IPS-NIHi11 (cell line): ENCODE measurements at places on chromosomes 3 and 15.
A peak's percentile ranks its signal among the peaks of the same experiment; 100 is the strongest.

GRCh38 chr3:84487296-84487695 lies 471.5 kb upstream of the CADM2 start:
- no peak for DNase-seq

DNA sequence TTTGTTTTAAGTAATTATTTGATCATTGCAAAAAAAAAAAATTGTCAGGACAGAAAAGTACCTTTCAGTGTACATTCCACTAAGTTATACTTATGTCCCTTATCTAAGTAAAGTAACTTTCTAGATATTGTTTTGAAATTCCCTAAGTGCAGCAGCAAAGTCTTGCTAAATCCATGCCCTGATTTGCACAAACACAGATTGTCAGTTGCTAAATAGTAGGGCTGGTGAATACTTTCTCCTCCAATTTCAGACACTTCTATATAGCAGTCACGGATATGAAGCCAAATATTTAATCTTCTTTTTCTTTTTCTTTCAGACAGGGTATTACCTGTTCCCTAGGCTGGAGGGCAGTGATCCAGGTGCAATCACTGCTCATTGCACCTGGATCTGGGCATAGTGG lies 12.9 kb downstream of the LRRC2 start:
- DNase-seq: no peak

DNA sequence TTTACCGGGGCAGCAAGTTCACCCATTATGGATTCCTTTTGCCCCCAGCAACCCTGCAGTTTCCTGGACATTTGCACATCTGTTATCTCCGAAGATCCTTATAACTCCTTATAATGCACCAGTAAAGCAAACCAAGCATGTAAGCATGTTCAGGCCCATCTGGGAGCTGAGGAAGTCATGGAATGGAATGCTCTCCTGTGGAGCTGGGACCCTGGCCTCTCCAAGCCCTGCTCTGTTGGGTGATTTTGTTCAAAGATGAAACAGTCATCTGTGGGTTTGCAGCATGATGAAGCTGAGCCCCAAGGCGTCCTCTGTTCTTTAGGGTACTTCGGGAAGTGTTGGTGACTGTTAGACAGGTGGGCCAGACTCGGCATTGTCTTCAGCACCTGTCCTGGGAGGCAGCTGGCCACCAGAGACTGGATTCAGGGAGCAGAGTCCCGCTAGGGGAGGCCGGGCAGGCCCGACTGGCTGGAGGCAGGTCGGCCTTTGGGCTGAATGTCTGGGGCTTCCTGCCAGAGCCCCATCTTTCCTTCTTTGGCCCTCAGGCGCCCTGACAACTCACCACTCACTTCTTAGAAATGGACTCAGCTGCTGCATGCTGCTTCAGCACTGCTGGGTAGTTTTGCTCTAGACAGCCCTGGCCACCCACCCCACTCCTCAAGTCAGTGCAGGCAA lies 3.9 kb downstream of the DNAH1 start:
- no peak for DNase-seq

DNA sequence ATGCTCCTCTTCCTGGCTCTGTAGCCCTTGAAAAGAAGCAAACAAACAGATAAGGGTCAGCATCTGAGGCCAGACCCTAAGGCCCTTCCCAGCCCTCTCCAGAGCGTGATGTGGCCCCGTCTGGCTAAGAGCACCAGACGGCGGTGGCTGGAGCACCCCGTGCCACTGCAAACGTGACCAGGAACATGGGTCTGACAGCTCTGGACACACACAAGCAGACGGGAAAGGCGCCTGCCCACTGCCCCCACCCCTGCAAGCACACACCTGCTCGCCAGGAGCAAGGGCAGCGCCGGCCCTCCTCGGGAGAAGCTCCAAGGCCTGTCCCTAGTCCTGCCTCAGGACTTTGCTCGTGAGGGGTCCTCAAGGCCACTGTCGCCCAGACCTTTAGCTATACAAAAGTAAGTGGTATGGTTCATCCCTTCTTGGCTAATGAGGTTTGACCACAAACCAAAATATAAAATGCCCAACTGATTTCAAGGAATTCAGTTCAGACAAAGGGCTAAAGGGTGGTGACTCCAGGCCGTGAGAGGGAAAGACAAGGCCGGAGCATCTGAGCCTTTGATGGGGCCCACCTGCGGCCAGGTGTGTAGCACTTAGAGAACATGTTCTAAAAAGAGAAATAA lies 90.4 kb downstream of the XXYLT1 start:
- DNase-seq: no peak

DNA sequence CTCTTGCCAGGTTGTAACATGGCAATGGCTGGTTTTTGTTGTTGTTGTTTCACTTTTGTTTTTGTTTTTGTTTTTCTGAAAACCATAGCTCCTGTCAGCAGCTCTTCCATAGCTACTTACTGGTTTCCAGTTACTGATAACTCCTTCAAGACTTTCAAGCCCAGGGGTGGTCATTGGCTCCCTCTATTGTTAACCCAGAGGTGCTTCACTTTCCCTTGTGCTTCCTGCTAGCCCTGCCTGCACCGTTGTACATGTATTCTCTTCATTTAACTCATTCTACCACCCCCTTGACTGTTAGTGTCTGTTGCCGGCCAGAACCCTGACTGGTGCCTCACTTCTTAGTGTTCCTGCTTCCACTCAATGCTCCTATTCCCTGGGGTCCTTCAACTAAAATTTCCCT lies 4.2 kb upstream of the TRAT1 start:
- peak; percentile 42 for DNase-seq

GRCh38 chr15:98525661-98526001 lies 122.7 kb upstream of the IGF1R start:
- DNase-seq: no peak

DNA sequence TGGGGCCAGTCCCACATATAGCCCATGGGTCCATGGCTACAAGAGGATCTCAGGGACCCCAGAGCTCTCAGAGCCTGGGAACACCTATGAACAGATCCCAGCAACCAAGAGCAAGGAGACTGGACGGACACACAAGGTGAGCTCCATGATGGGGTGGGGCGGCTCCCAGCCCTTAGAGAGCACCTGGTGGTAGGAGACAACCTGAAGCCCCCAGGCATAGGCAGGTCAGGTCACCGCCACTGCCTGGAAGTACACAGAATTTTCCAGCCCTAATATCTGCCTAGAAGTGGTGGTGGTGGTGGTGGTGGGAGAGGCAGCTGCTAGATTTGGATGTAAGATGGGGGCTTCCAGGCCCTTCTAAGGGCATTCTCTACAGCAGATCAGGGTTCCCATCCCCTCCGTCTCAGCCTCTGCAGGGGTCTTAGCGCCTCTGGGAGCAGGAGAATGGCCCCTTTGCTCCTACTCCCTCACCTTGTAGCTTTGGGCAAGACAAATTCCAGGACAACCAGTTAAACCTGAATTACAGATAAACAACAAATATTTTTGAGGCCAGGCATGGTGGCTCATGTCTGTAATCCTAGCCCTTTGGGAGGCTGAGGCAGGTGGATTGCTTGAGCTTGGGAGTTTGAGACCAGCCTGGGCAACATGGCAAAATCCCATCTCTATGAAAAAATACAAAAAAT lies 9.2 kb downstream of the SH2D7 start:
- no peak for DNase-seq

DNA sequence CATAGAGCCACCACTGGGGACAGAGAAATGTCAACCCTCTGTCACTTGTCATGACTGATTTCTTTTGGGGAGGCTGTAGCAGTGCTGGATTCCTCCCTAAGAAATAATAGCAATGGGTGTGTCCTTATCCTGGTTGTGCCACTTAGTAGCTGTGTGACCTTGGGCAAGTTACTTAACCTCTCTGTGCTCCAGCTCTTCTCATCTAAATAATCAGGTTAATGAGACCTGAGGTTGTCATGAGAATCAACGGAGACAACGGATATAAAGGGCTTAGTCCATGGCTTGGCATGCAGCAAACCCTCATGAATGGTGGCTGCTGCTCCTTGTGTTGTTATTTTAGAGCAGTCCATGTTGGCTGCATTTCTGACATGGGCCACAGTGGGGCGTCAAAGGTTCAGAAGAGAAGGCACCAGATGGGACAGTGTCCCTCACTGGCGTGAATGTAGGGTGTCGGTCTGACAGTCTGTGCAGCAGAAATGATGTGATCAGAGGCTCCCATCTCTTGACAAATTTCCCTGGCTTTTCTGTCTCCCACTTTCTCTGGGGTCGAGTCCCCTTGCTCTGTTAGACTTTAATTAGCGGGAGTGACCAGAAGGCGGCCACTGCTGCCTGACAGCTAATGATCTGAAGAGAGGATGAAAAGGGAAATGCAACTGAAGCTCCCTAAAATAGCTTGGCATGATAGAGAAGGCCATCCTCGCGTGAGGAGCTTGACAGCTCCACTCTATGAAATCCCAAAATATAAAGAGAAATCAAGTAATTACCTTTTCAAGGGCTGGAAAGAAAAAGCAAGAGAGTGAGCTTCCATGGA lies 209.4 kb downstream of the CADPS start:
- DNase-seq: peak; percentile 70

- no peak for DNase-seq
Measured at GRCh38 chr3:194879991-194880939, 194.6 kb downstream of the FAM43A start.

DNA sequence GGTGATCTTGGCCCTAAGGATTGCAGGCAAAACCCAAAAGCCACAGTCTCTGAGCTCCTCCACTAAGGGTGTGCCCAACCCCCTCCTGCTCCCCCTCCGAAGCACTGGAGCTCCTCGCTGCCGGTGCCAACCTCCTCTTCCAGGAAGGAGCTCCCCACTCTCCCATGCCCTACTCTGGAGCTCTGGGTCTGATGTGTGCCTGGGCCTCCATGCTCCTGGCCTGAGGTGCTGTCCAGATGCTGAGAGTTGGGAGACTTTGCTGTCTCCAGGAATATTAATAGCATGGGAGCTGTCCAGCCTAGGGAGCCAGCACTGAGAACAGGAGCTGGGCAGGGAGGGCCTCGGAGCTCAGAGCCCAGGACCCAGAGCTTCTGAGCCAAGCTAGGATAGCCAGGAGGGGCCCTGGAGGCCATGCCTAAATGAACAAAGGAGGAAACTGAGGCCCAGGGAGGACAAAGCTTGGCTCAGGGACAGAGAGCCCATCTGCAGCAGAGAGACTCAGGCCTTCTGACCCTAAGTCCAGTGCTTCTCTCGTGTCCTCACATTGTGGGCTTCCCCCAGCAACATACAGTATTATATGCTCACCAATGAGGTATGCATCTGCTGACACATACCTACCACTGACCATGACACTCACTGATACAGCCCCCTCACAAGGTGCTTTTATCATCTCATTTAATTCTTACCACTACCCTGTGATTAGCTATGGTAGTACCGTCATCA lies 36.9 kb upstream of the HERC1 start:
- peak; percentile 91 for DNase-seq

DNA sequence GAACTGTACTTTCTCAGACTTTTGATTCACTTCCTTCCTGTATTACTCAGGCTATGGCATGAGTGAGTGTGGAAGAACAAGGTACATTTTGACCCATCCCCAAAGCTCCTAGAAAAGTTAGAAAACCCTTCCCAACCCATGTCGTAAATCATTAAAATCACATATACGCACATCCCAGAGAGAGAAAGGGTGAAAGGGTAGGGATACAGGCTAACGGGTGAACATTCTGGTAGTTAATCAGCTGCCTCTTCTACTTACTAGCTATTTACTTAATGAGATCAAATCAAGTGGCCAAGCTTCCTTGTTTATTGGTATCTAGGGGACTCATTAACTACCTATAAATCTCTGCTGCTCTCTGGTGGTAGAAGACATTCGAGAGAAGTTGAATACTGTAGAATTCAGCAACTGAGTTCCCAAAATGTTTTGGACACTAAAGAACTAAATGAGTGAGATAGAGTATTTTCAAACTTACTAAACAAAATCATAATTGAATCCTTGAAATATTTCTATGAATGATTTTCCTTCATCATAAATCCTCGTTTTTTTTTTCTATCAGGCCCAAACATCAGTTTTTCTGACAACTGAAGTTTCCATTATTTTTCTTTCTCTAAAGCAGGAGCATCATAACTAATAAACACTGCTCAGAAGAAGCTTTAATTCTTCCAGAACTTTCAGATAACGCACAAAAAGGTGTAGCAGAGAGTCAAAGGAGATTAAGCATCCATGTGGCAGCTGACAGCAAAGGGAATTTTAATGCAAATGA lies 124.2 kb downstream of the IMPG2 start:
- DNase-seq: peak; percentile 50
